Panc1 (cell line): ENCODE measurements at places on chromosomes 6 and 20. TPM values are rescaled to one million over a fixed set of nuclear protein-coding genes. Genes with fewer than 3 reads are reported as not detected.

CUL7 gene
- 32.1 TPM for total RNA-seq

RNF182 gene
- total RNA-seq: 22.2 TPM

ARFRP1 gene
- 57.9 TPM for total RNA-seq

PLTP gene
- 17.7 TPM for total RNA-seq

LY6G6D gene
- total RNA-seq: not detected

CLDN20 gene
- not detected for total RNA-seq

SOBP gene
- total RNA-seq: 9.0 TPM

UTRN gene
- 122 TPM for total RNA-seq

PROKR2 gene
- not detected for total RNA-seq

LPA gene
- total RNA-seq: 0.21 TPM

GNAS-AS1 gene
- not detected for total RNA-seq

EPPIN gene
- total RNA-seq: not detected

PBOV1 gene
- total RNA-seq: not detected

RPS6KA2 gene
- 4.1 TPM for total RNA-seq

SCUBE3 gene
- 1.6 TPM for total RNA-seq

SDHAF4 gene
- total RNA-seq: 14.4 TPM

ENPP5 gene
- total RNA-seq: not detected

PRDM1 gene
- 2.6 TPM for total RNA-seq

AGER gene
- 3.7 TPM for total RNA-seq

SRMS gene
- total RNA-seq: not detected

LCA5 gene
- 7.0 TPM for total RNA-seq

C4B gene
- total RNA-seq: 8.8 TPM

AKAP12 gene
- 267 TPM for total RNA-seq

KCNB1 gene
- total RNA-seq: 11.1 TPM

HLA-DQA1 gene
- 0.39 TPM for total RNA-seq

UNC5CL gene
- 0.36 TPM for total RNA-seq

CSE1L gene
- 133 TPM for total RNA-seq

DNMT3B gene
- 3.5 TPM for total RNA-seq

GSTA2 gene
- total RNA-seq: not detected

C4A gene
- 8.1 TPM for total RNA-seq

LRRC1 gene
- total RNA-seq: 13.8 TPM

SGK2 gene
- 0.90 TPM for total RNA-seq

TAPBP gene
- 246 TPM for total RNA-seq

PI16 gene
- not detected for total RNA-seq

THBS2 gene
- 0.05 TPM for total RNA-seq

KCNS1 gene
- total RNA-seq: not detected

GINS1 gene
- 36.0 TPM for total RNA-seq

PAK1IP1 gene
- 27.3 TPM for total RNA-seq

BPIFB1 gene
- total RNA-seq: 0.10 TPM

HLA-DMB gene
- total RNA-seq: 0.44 TPM

TSPO2 gene
- total RNA-seq: not detected

HCK gene
- total RNA-seq: 0.98 TPM

RMND1 gene
- total RNA-seq: 16.1 TPM

GJA10 gene
- total RNA-seq: not detected

ADA gene
- total RNA-seq: 53.8 TPM

RRAGD gene
- total RNA-seq: 27.8 TPM

DDO gene
- 0.39 TPM for total RNA-seq
